ENCODE measurements at places on chromosomes 7 and 10.

DNA sequence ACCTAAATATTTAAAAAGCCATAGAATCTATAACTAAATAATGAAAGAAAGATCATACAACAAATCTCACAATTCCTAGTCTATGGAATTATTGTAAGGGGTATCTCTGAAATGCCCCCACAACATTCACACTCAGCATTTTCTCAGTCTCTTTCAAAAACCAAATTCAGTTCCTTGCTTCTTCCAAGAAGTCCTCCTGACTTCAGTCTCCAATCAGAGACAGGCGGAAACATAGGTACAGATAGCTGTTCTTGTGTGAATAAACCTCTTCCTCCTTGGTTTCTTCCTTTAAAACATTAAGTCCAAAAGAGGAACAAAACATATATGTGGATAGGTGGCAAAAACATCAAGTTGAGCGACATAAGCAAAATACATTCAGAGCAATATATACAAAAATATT, 13.9 kb upstream of the FBXW4 start:
- no peak for DNase-seq

DNA sequence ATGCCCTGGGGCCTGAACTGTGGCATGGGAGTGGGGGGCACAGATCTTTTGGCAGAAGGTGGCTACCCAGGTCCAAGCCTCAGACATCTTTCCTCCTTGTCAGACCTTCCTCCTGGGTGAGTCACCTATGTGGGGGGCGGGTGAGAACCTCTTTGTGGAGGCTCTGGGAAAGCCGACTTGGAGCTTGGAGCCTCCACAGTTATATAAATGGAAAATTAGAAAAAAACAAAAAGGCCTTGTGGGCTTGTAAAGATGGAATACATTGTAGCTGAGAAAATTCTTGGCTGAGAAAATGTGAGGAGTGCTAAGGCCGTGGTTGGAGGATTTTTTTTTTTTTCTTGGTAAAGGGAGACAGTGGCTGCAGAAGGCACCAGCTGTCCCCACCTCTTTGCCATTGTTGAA, 292.5 kb downstream of the CCDC3 start:
- no peak for DNase-seq

- DNase-seq, result no peak
Observed at GRCh38 chr7:133095119-133095671, 13.3 kb upstream of the CHCHD3 start.

GRCh38 chr7:111012149-111012548, 78.8 kb upstream of the LRRN3 start:
- DNase-seq, result no peak

- DNase-seq, result no peak
Observed at GRCh38 chr10:811379-812175, 119.9 kb downstream of the LARP4B start.

DNA sequence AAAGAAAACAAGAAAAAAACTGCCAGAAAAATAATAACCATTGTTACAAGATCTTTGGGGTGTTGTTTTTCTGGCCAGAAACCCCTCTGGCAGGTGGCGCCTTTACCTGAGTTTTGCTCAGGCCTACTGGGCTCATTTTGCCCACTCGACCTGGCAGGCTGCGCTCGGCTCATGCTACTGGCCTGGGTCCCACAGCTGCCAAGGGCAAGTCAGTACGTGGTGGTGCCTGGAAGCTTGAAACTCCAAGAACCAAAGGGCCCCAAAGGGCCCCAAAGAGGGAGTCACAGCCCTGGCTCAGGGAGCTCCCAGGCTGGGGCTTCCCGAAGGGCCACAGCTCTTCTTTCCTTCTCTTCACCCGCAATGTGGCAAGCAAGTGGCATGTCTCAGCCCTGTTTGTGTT, 42.7 kb downstream of the CACUL1 start:
- DNase-seq, result no peak

- no peak for DNase-seq
Observed at GRCh38 chr10:44619521-44619920, 234.6 kb upstream of the CXCL12 start.

DNA sequence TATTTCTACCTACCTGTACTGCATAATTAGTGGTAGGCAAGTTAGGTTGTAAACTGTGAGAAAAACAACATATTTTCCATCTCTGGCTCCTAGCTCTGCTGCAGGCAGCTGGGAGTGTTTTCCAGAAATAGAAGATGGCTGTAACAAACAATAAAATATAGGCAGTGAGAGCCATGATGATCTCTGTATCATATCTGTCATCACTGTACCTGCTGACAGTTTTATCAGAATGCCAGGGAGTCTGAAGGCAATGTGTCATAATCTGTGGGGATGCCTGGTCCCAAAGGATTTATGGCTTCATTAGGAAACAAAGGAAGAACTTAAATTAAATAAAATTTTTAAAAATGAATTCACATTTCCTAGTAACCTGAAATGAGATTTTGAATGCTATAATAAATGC, 160.9 kb upstream of the SMIM30 start:
- no peak for DNase-seq

All from NCI-H524 (cell line).